ENCODE measurements at places on chromosomes 13 and 19.

DNA sequence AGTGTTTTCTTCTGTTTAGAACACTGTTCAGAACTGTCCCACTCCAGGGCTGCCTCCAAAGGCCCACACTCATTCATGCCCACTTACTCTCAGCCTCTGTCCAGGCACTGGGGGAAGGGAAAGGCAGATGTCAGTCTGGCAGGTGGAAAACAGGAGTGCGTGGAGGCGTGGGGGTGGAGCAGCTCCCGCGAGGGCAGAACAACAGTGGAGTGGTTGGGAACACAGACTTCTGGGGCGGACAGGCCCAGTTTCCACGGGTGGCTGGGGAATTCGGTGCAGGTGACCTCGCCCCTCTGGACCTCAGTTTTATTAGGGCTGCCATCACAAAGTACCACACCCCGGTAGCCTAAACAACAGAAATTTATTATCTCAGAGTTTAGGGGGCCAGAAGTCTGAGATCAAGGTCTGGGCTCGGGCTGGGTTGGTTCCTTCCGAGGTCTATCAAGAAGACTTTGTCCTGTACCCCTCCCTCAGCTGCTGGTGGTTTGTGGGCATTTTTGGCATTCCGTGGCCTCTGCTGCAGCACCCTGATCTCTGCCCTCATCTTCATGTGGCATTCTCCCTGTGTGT is 59.7 kb downstream of the SIPA1L3 start:
- DNase-seq: no peak

DNA sequence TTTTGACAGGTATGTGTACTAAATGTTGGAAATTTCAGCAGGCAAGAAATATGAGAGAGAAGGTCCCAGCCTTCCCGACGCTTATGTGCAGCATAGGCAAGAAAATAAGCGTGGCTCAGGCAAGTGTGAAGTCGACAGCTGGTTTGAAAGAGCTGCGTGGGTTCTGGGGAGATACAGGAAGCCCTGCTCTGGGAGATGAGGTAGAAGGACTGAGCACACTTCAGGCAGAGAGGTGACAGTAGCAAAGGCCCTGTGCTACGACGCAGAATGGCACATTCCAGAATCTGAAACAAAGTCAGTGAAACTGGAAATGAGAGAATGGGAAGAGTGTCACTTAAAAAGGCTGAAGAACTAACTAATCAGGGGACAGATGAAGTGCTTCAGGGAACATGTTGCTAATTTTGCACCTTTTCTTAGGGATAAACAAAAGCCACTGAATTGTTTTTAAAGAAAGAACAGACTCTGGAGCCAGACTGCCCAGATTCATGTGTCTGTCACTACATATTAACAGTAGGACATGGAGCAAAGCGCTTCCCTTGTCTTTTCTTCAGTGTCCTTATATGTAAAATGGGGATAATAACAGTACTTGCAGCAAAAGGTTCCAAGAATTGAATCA is 160.1 kb downstream of the SPRY2 start:
- DNase-seq: no peak

GRCh38 chr13:99972190-99972731 is 694 bp upstream of the ZIC5 start:
- no peak for DNase-seq

DNA sequence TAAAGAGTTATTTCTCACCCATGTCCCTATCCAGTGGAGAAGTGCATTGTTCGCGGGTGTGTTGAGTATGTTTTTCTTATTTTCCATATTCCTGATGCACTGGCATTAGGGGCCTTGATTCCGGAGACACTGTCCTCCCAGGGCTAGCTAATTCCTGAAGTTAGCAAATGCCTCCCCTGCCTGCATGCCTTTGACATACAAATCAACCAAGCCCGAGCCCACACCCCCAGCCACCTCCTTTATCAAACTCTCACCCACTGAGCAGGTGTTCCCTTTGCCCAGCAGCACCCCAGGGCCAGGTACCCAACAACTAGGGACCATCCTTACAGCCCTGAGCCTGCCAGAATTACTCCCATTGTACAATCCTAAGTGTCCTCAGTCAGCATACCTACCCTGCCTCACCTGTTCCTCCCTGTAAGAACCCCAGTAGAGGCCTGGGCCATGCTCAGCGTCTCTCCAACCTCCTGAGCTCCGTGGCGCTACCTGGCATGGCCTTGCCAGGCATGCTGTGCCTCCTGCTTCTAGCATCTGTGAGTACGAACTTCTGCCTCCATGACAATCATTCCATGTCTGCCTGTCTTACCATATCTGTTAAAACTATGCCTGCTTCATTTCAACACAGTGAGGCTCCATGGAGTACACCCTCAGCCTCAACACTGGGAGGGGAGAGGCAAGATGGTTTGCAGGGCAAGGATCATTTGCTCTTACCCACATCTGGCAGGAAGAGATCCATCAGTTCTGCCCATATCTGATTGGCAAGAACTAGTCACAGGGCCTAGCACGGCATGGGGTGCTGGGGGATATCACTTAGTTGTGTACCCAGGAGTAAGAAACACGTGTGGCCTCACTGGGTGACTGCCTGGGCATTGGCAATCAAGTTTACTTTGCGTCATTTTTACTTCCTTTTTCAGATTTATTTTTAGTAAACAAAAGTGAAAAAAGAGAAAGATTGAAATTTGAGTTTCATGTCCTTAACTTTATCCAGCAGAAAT is 203.9 kb downstream of the SHISA2 start:
- DNase-seq: no peak

GRCh38 chr19:32287086-32287485 is 58.3 kb upstream of the ZNF507 start:
- DNase-seq: peak; percentile 16

DNA sequence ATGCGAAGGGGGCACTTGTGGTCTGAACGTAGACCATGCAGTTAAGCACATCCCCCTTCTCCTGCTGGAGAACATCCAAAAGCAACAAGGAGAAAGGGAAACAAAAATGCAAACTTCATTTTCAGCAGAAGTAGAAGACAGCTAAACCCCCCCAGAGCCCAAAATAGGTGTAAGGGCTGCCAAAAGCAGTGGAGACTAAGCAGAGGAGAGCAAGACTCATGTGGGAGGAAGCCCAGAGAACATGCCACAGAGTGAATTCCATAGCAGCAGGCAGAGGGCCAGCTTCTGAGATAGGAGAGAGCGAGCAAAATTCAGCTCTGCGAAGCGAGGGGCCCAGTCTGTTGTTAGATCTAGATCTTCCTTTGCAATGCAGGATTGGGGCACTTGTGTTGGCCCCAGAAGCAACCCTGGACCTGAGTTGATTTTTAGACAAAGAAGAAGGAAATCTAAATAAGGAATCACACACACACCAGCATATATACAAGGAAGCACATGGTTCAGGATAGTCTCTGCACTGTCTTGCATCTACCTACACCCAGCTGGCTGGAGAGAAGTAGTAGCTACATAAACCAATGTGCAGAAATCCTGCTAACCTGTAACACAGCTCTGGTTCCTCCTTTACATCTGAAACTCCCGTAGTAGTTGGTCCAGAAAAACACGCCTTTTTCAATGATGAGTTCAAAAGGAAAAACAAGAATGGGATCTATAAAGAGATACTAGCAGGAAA is 199.6 kb downstream of the SPRY2 start:
- DNase-seq: no peak

DNA sequence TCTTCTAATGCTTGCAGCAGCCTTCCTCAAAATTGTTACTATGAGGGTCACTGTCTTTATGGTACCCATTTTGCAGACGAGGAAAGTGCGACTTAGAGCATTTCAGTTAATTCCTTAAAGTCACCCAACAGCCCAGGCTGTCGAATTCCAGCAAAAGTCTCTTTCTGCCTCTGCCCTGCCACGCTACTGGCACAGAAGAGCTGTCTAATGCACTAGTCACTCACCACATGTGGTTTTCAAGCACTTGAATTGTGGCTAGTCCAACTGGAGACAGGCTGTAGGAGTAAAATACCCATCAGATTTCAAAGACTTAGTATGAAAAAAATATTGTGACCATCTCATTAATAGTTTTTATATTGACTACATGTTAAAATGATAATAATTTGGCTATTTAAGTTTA is 1.7 kb downstream of the FPR1 start:
- peak; percentile 18 for DNase-seq

DNA sequence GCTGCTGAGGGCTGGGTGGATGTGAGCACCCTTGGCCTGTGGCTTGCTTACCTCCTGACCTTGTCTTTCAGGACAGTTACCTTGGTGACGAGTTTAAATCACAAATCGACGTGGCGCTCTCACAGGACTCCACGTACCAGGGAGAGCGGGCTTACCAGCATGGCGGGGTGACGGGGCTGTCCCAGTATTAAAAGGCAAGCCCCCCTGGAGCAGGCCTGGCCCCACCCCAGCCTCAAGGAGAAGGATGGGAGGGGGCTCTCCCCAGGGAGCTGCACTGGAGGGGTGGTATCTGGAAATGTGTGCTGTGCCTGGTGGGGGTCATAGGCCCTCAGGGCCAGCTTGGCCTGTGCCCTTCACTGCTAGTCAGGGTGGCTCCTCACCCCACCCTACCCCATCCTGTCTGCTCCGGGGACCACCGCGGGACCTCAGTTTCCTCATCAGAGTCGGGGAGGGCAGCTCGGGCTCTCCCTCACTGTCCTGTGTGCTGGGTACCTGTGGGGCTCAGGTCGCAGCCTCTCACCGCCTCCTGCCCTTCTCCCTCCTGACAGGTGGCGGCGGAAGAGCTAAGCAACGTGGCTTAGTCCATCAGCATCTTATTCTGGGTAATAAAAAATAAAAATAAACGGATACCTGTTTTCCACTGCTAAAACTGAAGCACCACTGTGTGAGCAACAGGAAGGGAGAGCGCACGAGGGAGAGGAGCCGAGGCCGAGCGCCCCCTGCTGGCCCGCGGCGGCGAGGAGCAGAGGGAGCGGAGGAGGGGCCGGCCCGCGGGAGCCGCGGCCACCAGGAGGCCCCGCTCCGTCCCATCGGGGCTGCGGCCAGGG is 29.8 kb downstream of the CERS1 start:
- DNase-seq: no peak

GRCh38 chr19:48588670-48589401 is 17.7 kb upstream of the SPACA4 start:
- DNase-seq: peak; percentile 30

GRCh38 chr13:53631511-53631910 is 602.9 kb downstream of the OLFM4 start:
- no peak for DNase-seq

- DNase-seq: no peak
Observed at GRCh38 chr19:32178401-32178800, 167.0 kb upstream of the ZNF507 start.

- DNase-seq: no peak
Observed at GRCh38 chr13:77398825-77399620, 72.1 kb upstream of the MYCBP2 start.

GRCh38 chr19:8821748-8822241 is 10.3 kb downstream of the ZNF558 start:
- DNase-seq: no peak

DNA sequence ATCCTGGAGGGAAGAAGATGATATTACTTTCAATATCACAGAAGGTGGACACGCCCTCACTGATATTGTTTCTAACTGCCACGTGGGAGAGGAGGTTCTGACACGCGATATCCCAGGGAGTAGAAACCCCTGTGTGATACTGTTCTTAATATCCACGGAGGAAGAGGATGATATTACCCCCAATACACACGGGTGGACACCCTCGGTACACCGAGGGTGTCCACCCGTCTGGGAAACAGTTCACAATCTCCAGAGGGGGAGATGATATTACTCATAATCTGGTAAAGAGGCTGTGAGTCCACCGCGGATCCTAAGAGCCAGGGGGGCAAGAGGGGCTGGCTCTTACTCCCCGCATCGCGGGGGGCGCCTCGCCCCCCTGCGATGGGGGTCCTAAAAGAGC is 29.7 kb upstream of the RGCC start:
- no peak for DNase-seq

Measured in DMS79 treated with DMSO at 0.1 percent for 48 hours (cell line).